ENCODE measurements at places on chromosomes 7 and 10.

GRCh38 chr10:15624401-15625196 lies 95.1 kb downstream of the ITGA8 start:
- DNase-seq, result no peak

GRCh38 chr10:117449636-117450035 lies 74.4 kb upstream of the PDZD8 start:
- DNase-seq, result no peak

DNA sequence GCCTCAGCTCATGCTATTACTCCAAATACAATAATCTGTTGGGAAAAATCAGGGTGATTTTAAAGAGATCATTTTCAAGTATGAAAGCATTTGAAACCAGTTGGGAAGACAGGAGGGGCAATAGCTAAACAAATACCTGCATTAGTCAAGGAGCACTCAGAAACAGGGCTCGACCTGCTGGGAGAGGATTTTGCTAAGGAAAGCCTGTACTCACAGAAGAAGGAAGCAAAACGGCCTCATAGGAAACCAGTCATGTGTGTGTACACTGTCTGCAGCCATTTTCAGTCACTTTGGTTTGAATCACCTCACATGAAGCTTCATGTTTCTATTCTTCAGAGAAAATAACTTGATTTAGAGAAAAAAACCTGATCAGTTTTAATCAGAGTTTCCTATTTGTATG lies 38.6 kb downstream of the FZD1 start:
- peak; percentile 18 for DNase-seq

GRCh38 chr10:80602881-80603280 lies 65.2 kb downstream of the SH2D4B start:
- no peak for DNase-seq

DNA sequence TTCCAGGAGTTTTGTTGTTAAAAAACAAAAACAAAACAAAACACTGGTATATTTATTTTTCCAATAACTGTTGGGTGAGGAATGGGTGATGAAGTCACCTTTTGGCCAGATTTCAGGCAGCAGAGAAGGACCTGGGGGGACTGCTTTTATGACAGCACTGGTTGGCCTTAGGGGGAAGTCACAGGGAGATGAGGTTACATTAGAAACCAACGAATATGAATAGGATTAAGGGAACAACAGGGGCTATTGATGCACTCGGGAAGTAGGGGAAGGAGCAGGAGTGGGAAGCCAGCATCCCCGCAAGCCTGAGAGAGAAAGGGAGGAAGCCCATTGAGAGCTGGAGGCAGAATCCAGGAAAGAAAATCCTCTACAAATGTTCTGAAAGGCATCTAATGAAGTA lies 958.4 kb downstream of the TYW1 start:
- no peak for DNase-seq

- DNase-seq, result no peak
Observed at GRCh38 chr10:125557311-125557710, 125.7 kb downstream of the TEX36 start.

DNA sequence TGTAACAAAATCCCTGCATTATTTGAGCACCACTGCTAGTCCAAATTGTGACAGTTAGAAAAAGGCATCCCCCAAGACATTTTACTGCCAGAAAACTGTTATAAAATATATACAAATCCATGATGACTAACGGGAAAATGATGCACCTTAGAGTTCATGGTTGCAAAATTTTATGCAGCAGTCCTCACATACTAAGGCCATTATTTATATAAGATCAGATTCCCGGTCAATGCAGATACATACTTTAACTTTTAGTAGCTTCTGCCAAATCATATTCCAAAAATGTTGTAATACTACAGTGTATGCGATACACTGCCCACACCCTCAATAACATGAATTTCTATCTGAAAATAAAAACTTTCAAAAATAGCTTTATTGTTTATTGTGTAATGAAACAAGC lies 239.9 kb upstream of the ZNF32 start:
- DNase-seq, result no peak

GRCh38 chr10:92184977-92185376 lies 105.9 kb downstream of the CPEB3 start:
- DNase-seq, result no peak

DNA sequence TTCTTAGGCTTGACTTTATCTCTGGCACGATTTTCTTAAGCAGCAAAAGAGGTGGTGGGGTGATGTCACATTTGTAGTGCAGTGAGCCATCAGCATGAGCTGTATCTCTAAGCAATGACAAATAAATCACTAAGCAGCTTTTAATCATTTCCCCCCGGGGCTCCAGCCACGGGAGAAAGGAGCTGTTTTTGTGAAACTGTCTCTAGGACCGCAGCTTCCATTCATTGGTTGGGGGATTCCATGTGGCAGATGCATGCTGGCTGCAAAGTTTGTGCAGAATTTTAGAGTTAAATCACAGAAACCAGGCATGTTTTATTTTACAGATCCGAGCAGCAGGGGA lies 464 bp downstream of the KIAA1217 start:
- peak; percentile 25 for DNase-seq

DNA sequence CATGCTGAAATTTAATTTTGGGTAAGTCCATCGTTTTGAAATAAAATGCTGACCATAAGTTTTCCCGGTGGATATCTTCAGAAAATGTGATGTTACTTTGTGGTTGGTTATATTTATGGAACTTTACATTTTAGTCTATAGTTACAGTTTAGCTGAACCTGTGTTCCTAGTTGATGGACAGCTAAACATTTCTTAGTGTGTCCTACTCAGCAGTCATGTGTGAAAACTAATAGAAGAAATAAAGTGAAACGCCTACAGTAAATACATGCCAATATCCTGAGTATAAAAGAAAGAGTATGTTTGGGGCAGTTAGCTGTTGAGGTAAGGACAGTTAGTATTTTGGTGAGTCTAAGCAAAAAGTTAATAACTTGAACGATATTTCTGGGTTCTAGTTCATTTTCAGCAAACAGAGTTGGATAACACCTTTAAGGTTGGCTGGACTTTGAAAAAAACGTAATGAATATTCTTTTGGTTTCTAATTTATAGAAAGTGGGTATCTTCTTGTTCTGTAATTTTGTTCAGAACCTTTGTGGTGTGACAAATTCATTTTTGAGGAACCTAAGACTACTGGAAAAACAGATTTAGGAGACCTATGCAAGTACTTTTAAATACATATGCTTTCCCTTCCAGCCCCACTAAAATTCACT lies 28.7 kb downstream of the LCOR start:
- no peak for DNase-seq

- DNase-seq, result no peak
Observed at GRCh38 chr10:70523057-70523456, 44.5 kb downstream of the PALD1 start.

GRCh38 chr10:70478191-70479164 lies at the start of gene PALD1:
Gene PALD1 (plus strand): TSS chr10:70478767. CDS start chr10:70525952, 47,185 bp downstream.
- peak; percentile 78 for DNase-seq

GRCh38 chr10:4837551-4837950 lies 11.5 kb downstream of the AKR1E2 start:
- DNase-seq, result no peak

DNA sequence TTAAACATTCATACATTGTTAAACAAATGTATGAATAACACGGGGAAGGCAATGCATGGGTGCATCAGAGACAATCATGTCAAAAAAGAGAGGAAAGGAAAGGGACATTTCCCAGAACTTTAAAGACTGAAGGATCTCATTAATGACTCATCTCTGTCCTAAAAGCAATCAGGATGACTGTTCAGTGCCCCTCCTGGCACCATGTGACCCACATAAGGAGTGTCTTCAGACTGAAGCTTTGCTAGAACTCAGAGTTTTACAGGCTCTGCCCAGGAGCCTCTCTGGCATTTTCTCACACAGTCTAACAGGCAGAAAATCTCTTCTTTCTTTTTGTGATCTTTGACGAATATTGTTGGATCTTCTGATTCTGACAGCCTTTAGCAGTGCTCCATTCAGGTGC lies 315.3 kb downstream of the OTUD1 start:
- DNase-seq, result no peak

DNA sequence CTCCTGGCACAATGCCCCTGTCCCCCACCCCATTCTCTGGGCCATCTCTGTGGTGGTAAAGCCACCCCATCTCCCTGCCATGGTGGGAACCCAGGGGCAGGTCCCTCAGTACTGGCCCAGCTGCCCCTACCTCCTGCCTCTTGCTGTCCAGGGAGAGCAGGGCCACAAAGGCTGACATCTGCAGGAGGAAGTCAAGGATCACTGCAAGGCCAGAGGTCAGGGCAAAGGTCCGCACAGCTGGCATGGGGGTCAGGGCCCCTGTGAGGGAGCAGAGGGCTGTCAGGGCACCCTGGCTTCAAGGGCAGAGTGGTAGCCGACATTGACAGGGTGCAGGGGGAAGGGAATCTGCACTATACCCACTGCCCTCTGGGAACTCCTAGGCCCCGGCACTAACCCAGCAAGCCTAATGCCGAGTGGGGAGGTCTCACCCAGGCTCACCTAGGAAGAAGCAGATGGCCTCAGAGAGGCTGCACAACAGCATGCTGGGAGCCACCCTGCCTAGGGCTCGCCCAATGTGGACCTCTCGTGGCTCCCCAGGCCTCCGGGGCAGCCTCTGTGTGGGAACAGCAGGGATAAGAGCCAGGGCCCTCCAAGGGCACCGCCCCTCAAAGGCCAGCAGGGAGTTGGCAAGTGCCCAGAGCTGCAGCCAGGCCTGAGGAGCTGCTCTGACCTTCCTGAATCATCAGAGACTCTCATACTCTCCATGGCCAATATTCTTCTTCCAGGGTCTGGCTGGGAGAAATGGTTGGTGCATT lies 7.7 kb downstream of the NPC1L1 start:
- no peak for DNase-seq

- no peak for DNase-seq
Observed at GRCh38 chr7:120023494-120024167, 249.3 kb upstream of the KCND2 start.

DNA sequence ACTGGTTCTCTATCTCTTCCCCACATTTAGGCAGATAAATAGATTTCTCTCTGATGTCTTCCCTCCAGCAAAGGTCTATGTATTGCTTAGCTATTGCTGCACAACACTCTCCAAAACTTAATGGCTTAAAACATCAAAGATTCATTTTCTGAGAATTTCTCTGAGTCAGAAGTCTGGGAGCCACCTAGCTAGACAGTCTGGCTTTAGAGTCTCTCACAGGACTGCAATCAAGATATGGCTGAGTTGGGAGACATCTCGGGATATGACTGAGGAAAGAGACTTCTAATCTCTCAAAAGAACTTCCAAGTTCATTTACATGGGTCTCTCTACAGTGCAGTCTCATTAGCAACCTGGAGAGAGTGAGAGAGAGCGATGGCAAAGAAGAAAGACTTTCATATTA lies 553.6 kb upstream of the GHITM start:
- no peak for DNase-seq

GRCh38 chr7:151204383-151205032 lies 5.8 kb downstream of the H2BK1 start:
- no peak for DNase-seq

GRCh38 chr10:14695847-14696480 lies 78.7 kb downstream of the FAM107B start:
- DNase-seq, result no peak

DNA sequence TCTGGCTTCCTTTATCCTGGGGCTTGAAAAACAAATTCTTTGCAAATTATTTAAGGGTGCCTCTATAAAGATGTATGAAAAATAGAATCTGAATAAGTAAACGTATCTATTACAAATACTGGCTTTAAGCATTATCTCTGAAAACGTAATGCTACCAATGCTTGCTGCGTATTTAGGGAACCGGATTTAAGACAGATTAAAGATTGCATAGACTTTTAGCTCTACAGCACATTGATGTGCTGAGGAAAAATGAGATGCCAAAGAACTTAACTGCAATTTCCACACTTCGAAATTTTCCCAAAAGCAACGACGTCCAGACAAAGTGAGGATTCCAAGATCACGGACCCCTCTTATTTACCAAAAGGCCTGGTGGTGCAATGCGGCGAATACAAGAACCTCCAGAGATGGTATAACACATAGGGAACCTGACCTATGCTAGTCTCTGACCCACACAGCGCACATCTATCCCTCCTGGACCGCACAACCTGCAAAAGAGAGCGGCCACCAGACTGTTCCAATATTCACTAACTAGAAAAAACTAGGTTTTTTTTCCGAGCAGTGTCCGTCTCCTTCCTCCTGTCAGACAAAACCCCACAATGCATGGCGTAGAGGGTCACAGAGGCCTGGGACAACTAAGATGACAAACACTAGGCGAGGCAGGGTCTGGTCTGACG lies 34.3 kb upstream of the PHF14 start:
- DNase-seq, result peak; percentile 47

- DNase-seq, result no peak
Observed at GRCh38 chr10:69863580-69863979, 61.9 kb downstream of the COL13A1 start.

DNA sequence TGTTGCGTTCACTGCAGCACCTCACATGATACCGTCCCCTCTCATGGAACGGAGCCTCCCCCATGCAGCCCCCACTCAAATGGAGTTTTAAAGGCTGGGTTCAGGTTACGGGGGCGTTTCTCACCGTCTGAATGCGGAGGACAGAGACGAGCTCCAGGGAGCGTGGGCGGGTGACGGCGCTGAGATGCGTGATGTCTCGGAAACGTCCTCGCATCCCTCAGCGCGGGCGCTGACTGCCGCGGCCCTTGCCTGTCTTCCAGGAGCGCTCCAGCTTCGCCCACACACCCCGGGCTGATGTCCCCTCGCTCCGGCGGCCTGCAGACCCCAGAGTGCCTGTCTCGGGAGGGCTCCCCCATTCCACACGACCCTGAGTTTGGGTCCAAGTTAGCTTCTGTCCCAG lies 16.6 kb upstream of the AP5Z1 start:
- no peak for DNase-seq

DNA sequence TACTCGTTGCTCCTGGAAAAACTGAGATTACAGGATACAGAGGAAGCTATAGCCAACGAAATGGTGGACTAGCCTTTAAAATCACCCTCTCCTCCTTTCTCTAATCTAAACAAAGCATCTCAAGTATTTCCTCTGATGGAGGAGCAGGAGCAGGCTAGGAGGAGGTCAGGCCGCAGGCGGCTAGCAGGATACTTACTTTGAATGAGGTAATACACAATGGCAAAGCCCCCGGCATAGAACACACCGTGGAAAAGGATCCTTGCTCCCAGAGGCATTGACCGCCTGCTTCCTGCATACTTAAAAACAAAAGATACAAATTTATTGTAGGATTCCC lies 64.4 kb downstream of the STK17A start:
- no peak for DNase-seq

GRCh38 chr10:116836902-116837523 lies 12.3 kb upstream of the ENO4 start:
- peak; percentile 34 for DNase-seq

DNA sequence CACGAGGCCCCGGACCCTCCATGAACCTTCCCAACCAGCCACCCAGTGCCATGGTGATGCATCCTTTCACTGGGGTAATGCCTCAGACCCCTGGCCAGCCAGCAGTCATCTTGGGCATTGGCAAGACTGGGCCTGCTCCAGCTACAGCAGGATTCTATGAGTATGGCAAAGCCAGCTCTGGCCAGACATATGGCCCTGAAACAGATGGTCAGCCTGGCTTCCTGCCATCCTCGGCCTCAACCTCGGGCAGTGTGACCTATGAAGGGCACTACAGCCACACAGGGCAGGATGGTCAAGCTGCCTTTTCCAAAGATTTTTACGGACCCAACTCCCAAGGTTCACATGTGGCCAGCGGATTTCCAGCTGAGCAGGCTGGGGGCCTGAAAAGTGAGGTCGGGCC lies 90.6 kb upstream of the PDCD4 start:
- no peak for DNase-seq

- DNase-seq, result no peak
Observed at GRCh38 chr7:17207220-17207619, 91.2 kb upstream of the AHR start.

All from NCI-H82 (cell line).